ENCODE measurements at places on chromosomes 12 and 14.

GRCh38 chr12:108270035-108270848 lies 68.9 kb downstream of the CMKLR1 start:
- peak; percentile 15 for DNase-seq

GRCh38 chr12:28027328-28027727 lies 54.8 kb upstream of the PTHLH start:
- DNase-seq, result no peak

DNA sequence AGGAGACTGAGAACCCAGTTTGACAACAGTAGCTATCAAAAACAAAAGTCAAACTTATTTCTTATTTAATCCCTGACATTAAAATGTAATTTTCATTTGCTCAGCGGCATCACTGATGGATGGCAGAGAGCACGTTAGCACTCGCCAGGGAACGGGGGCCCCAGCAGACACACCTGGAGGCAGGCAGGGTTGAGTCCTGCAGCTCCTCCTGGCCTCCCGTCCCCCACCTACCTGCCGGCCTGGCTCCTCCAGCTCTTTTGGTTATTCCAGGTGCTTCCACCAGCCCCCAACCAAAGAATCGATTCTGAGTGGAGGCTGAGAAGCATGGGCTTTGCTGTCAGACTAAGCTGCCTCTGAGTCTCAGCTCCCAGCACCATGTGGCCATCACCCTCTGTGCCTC lies 113.6 kb downstream of the PHETA1 start:
- DNase-seq, result no peak

GRCh38 chr14:61608245-61609165 lies 86.8 kb upstream of the HIF1A start:
- no peak for DNase-seq

DNA sequence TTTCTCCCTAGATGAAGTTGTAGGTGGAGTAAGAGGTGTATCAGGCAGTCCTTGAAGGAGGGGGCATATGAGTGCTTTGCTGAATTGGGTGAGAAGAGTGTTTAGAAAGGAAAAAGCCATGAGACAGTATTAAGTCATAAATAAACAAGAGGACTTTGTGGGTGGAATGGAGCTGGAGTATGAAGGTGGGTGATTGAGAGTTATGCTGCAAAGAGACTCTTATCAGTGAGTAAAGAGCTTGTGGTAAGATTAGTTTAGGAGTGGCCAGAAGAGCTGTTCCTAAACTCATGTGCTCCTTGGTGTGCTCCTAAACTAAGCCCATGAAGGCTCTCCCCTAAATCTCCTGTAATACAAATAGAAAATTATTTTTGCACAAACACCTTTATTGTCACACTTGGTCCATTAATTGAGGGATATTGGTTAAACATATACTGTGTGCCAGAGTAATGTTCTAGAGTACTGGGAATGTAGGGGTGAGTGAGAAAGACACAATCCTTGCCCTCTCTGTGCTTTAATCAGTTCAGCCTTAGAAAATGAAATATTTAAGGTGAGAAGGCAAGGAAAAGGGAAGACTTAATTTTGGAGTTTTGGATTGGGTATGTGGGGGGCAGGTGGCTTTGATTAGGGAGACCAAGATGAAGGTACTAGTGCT lies 9.8 kb downstream of the CHPT1 start:
- DNase-seq, result no peak

GRCh38 chr14:53793790-53794505 lies 162.7 kb downstream of the BMP4 start:
- no peak for DNase-seq

Measured in bronchial epithelial cell (primary cell).